Chondrocyte (in vitro differentiated cells): ENCODE measurements at places on chromosomes 1 and 21. TPM values are rescaled to one million over a fixed set of nuclear protein-coding genes. Genes with fewer than 3 reads are reported as not detected.

- no peak for DNase-seq
Measured at GRCh38 chr1:43376723-43377235, 9.0 kb upstream of the ELOVL1 start.

- DNase-seq = no peak
Measured at GRCh38 chr1:31651766-31652165, 7.1 kb upstream of the PEF1 start.

DNA sequence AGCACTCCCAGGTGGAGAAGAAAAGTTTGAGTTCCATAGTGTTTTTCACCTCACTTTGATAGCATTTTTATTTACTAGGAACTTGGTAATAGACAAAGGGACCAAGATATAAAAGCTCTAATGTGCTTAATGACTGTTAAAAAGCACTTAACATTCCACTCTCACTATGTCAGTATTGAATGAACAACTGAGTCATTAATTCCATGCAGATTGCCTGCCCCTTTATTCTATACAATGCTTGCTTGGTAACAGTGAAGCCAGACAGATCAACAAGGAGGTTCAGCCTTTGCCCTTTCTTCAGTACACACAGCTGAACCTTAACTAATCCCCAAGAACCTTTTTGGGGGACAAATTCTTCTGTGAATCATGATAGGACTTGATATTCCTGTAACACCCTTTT lies 425.5 kb downstream of the NUF2 start:
- DNase-seq = no peak

- DNase-seq = no peak
Measured at GRCh38 chr1:209855006-209855405, 27.2 kb downstream of the UTP25 start.

GRCh38 chr1:41862384-41863221 lies 56.1 kb downstream of the HIVEP3 start:
- no peak for DNase-seq

DNA sequence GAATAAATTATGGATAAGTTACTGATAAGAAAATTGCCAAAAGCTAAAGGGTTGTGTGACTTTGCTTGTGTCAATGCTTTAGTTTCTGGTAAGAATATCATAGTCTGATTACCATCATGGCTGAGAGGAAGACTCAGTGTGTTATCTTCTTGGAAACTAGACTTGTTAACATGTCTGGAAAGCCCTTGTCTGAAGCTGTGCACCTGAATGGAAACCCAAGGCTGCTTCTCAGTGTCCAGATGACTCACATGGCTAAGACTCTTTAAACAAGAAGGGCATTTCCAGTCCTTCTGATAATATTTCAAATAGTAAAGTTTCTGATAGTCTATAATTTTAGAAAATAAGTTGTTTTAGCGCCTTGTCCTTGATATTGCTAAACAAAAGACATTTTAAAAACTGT lies 1092.7 kb downstream of the PLA2G4A start:
- no peak for DNase-seq

DNA sequence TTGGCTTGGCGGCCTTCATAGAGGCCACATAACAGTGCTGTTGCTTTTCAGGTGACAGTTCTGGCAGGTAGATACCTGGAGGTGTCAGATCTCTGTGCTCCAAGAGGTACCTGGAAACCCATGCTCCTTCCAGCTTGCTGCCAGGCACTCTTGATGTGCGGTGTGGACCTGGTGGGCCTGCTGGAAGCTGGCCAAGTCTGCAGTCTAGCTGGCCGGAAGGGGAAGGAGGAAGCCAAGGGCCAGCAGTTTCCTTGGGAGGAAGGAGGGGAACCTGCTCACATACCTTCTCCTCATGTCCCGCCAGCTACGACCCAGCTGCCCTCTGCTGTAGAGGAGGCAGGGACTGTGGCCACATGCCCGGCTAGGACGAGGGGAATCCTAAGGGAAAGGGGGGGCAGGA lies 166.4 kb upstream of the AJAP1 start:
- DNase-seq = peak; percentile 55

- no peak for DNase-seq
Measured at GRCh38 chr1:56686169-56686568, 41.1 kb downstream of the PRKAA2 start.

DNA sequence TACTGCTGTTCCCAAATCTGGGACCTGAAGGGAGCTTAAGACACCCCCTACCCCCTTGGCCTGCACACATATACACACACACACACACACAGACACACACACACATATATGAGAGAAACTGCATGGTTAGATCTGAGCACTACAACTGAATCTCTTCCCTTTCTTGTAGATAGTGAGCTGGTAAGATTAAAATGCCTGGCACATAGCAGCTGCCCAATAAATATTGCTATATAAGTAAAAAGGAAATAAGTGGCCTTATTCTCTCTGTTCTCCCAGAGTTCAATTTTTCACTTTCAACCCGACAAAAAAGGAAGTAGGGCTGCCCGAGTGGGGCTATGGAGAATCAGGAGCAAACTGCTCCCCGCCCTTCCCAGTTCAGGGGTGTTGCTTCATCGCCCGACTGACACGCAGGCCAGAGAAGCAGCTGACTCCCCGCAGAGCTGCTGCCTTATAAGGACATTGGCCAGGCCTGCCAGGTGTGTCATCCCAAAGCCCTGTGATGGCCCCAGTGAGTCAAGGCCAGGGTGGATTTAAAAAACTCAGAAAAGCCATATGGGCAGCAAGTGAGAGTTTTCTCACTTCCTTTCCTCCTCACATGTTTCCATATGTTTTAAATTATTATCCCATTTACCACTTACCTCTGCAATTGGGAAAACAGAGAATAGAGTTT lies 106.5 kb upstream of the SLC44A3 start:
- no peak for DNase-seq

GRCh38 chr1:178704833-178705232 lies 20.2 kb upstream of the RALGPS2 start:
- DNase-seq = no peak

DNA sequence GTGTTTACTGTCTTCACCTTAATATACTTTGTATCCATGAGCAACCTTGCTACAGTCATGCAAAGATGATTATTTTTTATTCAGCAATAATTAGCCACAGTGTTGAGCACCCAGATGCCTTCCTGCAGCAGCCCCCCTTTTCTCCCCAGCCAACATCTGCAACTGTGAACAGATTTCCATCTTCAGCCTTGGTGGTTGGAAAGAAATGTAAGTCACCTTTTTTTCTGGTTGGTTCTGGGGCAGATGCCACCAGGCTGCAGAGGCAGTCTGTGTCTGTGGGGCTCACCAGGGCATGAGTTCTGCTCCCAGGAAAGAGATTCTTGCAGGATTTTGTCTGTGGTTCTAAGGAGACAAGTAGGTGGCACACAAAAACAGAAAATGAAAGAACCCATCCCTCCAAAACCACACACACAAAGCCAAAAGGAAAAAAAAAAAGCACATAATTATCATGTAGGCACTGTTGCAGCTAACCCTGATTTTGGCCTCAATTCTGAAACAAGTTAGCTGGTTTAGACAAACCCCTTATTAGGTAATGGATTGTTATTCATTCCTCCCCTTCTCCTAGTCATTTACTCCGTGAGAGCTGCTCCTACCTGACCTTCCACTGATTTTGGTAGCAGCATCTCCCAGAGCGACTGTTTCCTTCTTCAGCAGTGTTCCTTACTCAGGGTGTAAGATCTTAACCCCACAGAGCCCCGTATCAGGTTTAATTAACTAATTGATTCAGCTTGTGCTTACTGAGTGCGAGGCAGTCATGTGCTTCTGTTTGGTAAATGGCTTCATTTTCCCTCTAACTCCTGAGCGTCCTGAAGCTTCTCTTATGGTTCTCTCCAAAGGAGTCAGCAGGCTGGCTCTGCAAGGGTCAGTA lies 36.5 kb downstream of the GALNT2 start:
- no peak for DNase-seq

DNA sequence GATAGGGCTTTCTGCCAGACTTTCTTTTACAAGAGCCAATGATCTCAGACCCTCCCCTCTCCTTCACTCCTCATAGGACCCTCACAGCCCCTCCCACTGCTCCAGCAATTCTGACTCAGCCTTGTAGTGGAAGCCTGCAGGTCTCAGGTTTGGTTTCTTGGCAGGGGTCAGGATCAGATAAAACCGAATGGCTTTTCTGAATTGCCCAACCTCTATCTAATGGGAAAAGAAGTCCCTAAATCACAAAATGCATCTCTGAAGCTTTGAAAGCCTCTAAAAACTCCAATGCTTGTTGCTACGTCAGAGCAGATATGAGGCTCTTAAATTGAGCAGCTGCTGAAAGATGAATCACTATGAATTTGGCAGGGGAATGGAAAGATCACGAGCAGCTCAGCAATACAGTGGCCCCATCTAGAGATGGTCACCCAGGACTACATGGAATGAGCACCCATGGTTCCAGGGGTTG lies 74.5 kb downstream of the NID1 start:
- no peak for DNase-seq

EMC1 gene
- total RNA-seq = 51.9 to 55.6 TPM (median 55.2 TPM) in 3 replicates

SPRR1B gene
- total RNA-seq = not detected in 3 replicates

HECTD3 gene
- 34.5 to 43.6 TPM (median 36.5 TPM) in 3 replicates for total RNA-seq

BCAR3 gene
- total RNA-seq = 12.1 to 20.6 TPM (median 18.5 TPM) in 3 replicates
